ENCODE measurements at places on chromosomes 4 and X.
A peak's percentile ranks its signal among the peaks of the same experiment; 100 is the strongest.

DNA sequence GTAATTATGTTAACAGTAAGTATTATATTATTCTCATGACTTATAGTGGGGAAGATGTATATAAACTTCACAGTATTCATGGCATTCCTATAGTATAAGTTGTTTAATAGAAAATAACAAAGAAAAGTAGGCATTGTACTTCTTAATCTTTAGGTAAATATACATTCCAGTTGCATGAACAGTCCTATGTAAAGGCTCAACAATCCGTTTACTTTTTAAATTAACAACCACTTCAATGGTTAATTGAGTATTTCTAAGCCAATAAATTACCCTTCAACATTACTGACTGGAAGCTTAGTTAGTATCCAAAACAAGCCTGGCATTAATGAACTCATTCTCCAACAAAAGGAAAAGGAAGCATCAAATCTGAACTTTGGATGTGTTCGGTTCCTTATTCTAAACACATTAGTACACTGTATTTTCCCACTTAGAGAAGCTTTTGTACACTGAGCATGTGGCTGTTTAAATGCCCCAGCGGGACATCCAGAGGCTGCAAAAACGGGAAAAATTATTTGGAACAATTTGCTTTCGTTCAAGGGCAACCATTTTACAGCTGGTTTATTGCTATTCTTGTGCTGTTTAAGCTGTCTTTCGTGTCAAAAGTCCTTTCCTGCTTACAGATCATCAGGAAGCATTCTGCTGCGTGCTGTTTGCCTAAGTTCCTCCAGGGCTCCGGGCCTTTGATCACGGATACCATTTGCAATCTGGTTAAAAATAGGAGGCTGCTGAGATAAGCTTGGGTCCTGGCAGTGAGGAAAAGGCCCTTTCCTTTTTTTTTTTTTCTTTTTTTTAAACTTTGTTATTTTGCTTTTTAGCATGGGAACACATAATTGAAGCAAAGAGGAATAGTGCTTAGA lies 460.3 kb downstream of the SPRY1 start:
- peak; percentile 5 for DNase-seq

GRCh38 chrX:47047989-47048388 lies 30.3 kb upstream of the RGN start:
- no peak for DNase-seq

GRCh38 chr4:177938226-177938625 lies 496.0 kb upstream of the AGA start:
- DNase-seq, result no peak

- DNase-seq, result no peak
Measured at GRCh38 chr4:4695497-4695896, 153.6 kb upstream of the STX18 start.

GRCh38 chrX:148592595-148592994 lies 92.2 kb downstream of the AFF2 start:
- no peak for DNase-seq

- DNase-seq, result no peak
Measured at GRCh38 chr4:169116270-169116901, 106.3 kb upstream of the CBR4 start.

GRCh38 chr4:142408003-142408441 lies 438.1 kb downstream of the INPP4B start:
- no peak for DNase-seq

DNA sequence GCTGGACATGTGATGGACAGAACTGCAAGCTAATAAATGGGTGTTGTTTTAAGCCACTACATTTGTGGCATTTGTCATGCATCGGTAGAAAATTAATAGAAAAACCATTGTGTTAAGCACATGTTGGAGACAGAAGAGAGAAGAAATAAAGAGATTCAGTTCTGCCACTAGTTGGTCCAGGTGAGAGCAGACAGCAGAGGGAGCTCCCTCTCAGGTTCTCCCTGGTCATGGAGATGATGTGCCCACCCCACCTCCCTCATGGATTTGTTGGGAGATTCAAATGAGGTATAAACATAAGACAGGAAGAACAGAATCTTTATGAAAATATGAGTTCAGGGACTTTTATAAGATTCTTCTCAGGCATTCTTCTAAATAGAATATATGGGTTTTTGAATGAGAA lies 36.8 kb upstream of the OCIAD2 start:
- DNase-seq, result no peak

DNA sequence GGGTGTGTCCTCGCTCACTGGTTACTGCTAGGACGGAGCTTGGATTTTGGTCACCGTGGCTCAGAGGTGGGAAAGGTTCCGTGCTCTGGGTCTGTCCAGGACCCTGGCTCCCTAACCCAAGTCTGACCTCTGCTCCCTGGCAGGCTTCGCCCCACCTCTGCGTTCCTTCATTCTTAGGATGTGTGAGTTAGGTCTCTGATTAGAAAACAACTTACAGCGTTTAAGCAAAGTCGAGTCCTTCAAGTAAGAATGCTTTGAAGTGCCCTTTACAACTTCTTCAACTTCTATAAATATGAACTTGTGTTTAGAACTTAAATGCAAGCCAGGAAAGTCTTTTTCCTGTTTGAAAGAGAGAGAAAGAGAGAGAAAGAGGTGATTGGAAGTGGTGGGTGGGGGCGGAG lies 891 bp downstream of the TLR2 start:
- DNase-seq, result peak; percentile 10

All from inflammatory macrophage treated with lipopolysaccharide for 4 hours (primary cell).